ENCODE measurements at places on chromosomes 12 and 14. TPM values are rescaled to one million over a fixed set of nuclear protein-coding genes. Genes with fewer than 3 reads are reported as not detected.

The PABPN1 gene
- total RNA-seq = 73.7 TPM

The PEBP1 gene
- 459 TPM for total RNA-seq

The IFT81 gene
- 8.1 TPM for total RNA-seq

The LDHB gene
- 1,958 TPM for total RNA-seq

The TRHDE gene
- 1.3 TPM for total RNA-seq

The KRT2 gene
- total RNA-seq = not detected

The SPIC gene
- total RNA-seq = not detected

The HHIPL1 gene
- total RNA-seq = 1.5 TPM

The GNS gene
- total RNA-seq = 101 TPM

The C12orf50 gene
- 0.05 TPM for total RNA-seq

The GZMH gene
- 1.2 TPM for total RNA-seq

The CYP27B1 gene
- total RNA-seq = 0.49 TPM

The PZP gene
- total RNA-seq = 0.30 TPM

The SERPINA6 gene
- total RNA-seq = not detected

- DNase-seq = no peak
Observed at GRCh38 chr12:126093908-126094307, 1028.7 kb downstream of the AACS start.

DNA sequence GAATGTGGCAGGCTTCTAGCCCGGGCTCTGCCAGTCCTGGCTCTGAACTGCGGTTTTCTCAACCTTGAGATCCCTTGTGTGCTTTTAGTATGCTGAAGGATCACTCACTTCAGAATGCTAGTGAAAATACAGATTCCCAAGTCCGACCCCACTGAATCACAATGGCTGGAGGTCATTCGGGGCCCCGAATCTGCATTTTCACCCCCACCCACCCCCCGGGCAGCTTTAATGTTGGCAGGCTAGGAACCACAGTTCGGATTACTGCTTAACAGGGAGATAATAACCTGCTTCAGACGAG, 573 bp upstream of the SUSD6 start:
- no peak for DNase-seq

DNA sequence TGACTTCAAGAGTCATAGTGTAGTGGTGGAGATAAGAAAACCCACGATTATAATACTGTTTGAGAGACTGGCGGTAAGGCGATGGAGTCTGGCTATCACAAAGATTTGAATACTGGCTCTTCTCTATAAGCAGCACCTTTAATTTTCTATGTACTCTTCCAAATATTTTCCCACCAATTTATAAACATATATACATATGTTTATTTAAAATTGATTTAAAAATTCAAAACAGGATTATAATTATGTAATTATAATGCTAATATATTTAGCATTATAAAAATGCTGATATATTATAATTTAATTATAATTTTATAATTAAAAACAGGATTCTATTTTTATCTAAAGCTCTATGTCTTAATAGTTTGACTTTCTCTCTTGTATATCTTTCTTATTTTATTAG, 15.4 kb upstream of the DCD start:
- DNase-seq = no peak

DNA sequence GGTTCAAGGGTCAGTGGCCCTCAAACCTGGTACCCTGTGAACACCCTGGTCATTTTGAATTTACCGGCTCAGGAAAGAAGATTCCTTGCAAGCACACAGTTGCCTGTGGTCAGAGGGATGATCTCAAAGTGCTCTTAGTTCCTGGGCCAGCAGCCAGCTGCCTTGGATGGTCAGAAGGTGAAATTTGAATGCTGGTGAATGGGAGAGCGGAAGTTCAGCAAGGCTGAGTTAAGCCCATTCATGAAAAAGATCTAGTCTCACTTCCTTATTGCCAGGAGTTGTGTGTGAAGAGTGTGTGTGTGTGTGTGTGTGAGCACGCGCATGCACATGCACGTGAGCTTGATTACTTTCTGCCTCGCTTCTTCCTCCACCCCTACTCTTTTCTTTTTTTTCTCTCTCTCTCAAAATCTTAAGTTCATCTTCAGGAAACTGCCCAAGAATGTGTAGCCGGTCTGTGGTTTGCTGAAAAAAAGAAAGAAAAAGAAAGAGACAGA, 155.5 kb upstream of the CCND2 start:
- peak; percentile 77 for DNase-seq

GRCh38 chr12:93302331-93303229, 75.1 kb upstream of the NUDT4 start:
- DNase-seq = no peak

DNA sequence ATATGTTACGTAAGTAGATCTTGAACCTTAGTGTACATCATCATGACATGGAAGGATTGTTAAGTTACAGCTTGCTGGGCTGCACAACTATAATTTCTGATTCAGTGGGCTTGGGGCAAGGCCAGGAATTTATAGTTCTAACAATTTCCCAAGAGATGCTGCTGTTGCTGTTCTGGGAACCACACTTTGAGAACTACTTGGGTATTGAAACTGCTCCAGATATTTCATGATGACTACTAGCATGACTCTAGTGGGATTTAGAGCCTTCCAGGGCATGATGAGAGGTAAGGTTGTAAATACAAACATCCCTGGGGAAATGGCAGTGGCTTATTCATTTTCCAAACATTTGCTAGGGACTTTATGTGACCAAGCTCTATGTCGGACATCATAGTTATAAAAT, 904.8 kb upstream of the SEL1L start:
- no peak for DNase-seq

DNA sequence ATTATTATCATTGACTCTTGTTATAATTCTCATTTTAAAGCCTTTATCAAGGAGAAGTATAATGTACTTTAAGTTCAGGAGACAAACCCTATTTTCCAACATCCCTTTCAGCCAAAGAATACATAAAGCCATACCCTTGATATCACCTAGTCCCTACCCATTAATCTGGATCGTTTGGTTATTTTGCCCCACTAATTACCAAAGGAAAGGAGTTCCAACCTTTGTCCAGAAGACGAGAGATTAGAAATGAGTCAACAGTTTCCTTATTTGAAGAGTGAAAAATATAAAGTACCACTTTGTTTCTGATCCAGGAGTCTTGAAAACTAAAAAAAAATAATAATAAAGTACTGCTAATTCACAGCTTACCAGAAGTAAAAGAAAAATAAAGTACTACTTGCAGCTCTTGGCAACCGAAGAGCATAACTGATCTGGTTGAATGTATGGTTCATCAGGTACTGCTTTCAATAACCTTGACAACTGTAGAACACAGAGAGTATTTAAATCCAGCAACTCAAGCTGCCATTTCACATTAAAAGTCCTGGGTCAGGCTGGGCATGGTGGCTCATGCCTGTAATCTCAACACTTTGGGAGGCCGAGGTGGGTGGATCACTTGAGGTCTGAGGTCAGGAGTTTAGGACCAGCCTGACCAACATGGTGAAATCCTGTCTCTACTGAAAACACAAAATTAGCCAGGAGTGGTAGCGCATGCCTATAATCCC, 33.7 kb downstream of the LIMA1 start:
- no peak for DNase-seq

DNA sequence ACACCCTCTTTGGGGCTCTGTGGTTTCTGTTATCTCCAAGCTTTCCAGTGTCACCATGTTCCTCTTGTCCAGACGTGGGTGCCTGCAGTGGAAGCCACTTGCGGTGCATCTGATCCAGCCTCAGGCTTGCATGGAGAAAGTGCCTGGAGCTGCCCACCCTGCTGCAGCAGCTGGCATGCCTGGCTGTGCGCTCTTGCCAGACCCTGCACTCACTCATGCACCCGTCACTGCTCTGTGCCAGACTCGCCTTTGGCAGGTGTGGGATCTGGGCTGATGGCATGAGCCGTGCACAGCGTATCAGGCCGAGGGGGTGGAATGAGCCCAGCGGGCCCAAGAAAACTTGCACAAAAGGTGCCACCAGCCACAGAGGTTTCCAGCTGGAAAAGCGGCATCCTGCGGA, 105.1 kb downstream of the MNAT1 start:
- DNase-seq = no peak

GRCh38 chr12:57242691-57243454, 8.1 kb downstream of the STAC3 start:
- peak; percentile 84 for DNase-seq

- no peak for DNase-seq
Observed at GRCh38 chr14:70887207-70887681, 20.0 kb upstream of the PCNX1 start.

DNA sequence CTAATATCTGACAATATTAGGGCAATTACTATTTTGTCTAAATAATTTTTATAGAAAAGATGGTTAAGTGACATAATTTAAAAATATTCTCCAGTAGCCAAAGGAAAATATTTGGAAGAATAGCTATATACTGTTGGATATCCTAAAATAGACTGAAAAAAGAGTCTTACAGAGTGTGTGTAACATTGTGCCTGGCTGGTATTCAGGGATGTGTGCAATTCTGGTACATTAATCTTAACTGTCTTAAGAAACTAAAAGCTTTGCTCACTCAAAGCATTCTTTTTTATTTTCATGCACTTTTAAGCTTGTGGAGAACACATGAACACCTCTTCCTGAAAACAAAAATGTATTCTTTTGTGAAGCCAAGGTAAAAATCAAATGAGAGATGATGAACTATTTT, 10.1 kb upstream of the NR2C1 start:
- no peak for DNase-seq

GRCh38 chr12:68122236-68122920, 37.2 kb downstream of the IFNG start:
- DNase-seq = no peak

DNA sequence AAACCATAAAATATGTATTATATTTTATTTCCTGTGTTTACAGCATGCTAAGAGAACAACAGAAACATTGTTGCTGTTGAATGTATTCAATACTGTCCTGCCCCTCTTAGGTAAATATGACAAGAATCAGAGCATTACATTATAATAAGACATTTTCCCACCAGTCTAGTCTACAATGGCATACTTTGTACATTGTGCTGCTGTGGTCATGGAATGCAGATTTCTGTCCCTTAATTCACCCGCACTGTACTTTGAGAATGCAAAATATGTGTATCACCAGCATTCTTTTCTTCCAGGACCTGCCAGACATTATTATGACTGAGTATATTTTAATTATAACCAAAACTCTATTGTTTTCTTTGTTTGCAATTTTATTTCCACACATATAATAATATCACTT, 16.5 kb upstream of the OR10AD1 start:
- DNase-seq = no peak

GRCh38 chr12:1391722-1392121, 202.7 kb downstream of the FBXL14 start:
- DNase-seq = no peak

GRCh38 chr12:130070126-130070611, 92.1 kb upstream of the FZD10 start:
- DNase-seq = no peak

GRCh38 chr14:100781952-100782351, 44.0 kb upstream of the MEG3 start:
- DNase-seq = no peak

- DNase-seq = no peak
Observed at GRCh38 chr12:8648576-8649205, 13.9 kb downstream of the MFAP5 start.

- DNase-seq = no peak
Observed at GRCh38 chr12:90280564-90281058, 572.0 kb upstream of the ATP2B1 start.

- no peak for DNase-seq
Observed at GRCh38 chr14:38710881-38711280, 392.2 kb downstream of the SEC23A start.

- DNase-seq = no peak
Observed at GRCh38 chr14:69525896-69526295, 41.4 kb downstream of the PLEKHD1 start.

DNA sequence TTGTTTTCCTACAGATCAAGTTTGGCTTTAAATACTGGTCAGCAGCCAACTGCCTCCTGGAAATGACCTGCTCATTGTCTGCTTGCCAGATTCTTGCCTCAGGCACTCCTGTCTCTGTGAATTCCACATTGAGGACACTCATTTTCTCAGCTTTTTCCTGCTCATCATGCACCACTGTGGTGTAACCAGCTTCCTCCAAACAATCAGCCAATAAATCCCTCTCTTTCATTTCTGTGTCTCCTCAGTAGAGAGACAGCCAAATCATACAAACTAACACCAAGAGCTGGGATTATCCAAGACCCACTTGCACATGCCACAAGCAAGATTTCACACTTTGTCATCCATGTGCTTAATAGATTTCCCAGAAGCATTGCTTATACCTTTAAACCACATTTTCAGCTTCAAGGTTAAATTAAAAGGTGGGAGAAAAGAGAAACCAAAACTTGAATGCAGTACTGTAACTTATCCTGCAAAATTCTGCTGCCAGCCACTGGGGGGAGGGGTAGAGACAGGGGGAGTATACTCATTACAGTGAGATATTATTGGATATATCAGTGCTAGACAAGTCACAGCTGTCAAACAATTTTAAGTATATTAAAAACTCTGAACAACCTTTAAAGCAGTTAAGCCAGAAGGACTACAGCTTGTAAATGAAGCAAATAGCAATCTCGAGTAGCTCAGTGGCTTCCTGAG, 105.0 kb downstream of the PPP2R5E start:
- DNase-seq = no peak

- DNase-seq = peak; percentile 91
Observed at GRCh38 chr14:21191809-21192446, 36.1 kb upstream of the OR5AU1 start.

DNA sequence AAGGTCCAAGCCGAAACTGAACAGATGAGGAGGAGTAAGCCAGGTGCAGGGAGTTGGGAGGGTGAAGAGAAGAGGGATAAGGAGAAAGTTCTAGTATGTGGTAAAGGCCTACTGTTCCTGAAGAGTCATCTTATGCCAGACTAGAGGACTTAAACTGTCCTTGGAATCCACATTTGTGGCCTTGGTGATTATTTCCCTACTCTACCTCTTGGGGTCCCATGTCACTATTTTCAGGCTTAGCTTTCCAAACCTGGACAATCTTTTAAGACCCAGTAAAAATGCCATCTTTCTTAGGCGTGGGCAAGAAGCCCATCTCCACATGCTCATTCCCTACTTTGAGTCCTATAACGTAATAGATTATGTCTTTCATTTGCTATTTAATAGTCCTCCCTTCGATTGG, 40.1 kb upstream of the CRY1 start:
- DNase-seq = no peak

- DNase-seq = no peak
Observed at GRCh38 chr14:22026527-22026926, 352.9 kb upstream of the OR4E1 start.

GRCh38 chr14:60273956-60274355, 24.9 kb downstream of the PPM1A start:
- no peak for DNase-seq

DNA sequence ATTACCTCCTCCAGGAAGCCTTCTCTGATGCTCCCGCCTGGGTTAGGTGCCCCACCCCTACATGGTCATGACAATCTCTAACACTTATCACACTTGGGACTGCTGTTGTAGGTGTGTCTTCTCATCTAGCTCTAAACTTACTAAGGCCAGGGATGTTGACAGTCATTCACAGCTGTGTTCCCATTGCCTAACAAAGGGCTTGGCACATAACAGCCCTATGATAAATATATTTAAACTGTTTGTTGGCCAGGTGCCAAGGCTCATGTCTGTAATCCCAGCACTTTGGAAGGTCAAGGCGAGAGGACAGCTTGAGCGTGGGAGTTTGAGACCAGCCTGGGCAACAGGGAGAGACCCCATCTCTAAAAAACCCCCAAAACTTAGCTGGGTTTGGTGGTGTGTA, 98.8 kb upstream of the RGS6 start:
- no peak for DNase-seq
